Posterior vena cava (tissue), 2 donors: ENCODE measurements at places on chromosomes 5 and 9.

DNA sequence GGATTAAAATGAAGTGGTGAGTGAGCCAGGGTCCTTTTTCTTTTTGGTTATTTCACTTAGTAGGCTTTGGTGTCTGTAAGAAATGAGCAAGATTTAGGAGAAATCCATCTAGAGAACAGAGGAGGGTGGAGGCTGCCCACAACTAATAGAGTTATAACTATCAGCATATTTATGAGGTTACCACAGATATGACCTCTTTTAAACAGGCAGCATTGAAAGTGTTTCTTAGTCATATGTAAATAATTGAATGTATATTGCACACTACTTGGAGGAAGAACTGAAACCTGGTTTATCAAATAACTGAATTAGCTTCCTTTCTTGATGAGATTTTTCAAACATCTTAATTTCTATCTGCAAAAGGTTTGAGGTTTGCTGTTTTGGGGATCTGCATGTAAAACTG lies 483.1 kb upstream of the PIK3R1 start:
- DNase-seq: no peak

- DNase-seq: no peak
Observed at GRCh38 chr9:132572921-132573320, 9.5 kb upstream of the BARHL1 start.

DNA sequence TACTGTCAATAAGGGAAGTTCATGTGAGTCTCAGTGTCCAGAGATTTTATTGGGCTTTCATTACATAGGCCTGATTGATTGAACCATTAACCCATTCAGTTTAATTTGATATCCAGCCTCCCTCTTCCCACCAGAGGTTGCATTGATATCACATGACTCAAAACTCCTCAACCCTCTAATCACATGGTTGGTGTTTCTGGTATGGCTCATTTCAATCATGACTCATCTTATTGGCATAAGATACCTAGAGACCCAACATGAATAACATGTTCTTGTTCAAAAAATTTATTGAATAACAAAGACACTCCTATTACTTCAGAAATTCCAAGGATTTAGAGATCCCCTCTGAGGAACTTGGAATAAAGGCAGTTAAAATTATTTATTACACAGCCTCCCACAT lies 982.2 kb downstream of the TLE1 start:
- no peak for DNase-seq

GRCh38 chr5:180142021-180142765 lies 66.8 kb downstream of the RASGEF1C start:
- no peak for DNase-seq

GRCh38 chr5:137231540-137231939 lies 267.6 kb downstream of the SPOCK1 start:
- DNase-seq: no peak

GRCh38 chr9:68601081-68601480 lies 60.4 kb upstream of the TMEM252 start:
- no peak for DNase-seq

DNA sequence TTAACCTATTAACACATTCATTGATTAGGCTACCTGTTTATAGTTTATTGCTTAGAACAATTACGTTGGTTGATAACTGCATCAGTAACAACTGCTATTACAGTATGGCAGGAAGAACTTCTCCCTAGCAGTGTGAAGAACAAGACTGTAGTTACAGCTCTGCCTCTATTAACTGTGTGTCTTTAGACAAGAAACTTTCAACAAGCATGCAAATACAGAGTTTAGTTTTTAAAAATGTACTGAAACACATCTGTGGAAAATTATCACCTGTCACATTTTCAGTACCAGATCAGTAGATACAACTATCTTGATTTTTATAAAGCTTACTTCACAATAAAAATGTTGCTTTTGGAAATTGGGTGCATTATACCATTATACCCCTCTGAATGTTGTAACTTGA lies 22.2 kb downstream of the ELL2 start:
- DNase-seq: no peak

DNA sequence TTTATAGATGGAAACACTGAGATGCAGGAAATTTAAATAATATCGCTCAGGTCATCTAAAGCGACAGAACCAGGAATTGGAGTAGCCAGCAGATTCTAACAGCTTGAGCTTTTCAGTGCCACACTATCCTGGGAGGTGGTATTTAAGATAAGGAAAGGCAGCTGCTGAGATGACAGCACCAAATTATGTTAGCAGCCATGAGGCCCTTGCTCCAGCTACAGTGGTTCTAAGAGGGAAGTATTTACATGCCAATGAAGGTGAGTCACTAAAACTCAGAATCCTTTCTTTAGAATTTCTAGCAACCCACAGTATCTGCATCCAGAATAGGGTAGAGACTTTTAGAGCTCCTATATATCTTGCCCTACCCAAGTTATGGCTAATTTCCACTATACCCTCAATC lies 127.0 kb upstream of the VLDLR start:
- no peak for DNase-seq

- no peak for DNase-seq
Observed at GRCh38 chr5:141392429-141393198, at the start of gene PCDHGA8. PCDHGA8 (plus strand) TSS chr5:141392633; CDS start chr5:141392814, 181 bp downstream.

DNA sequence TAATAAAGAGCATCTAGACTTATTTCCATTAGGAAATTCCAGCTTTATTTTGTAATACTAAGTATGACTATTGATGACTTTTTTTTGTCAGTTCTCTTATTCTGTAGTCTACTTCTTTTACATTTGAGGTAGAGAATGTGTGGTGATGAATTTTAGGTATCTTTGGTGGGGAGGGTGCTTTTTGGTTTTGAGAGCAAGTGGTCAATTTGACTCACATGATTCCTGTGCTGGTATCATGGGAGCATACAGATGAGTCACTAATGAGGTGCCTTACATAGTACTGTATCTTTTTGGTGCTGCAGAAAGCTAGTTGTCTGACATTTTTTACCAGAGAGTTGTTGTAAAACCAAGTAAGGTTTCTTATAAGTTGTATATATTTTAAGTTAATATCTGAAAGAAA lies 35.3 kb downstream of the ERBIN start:
- DNase-seq: no peak

DNA sequence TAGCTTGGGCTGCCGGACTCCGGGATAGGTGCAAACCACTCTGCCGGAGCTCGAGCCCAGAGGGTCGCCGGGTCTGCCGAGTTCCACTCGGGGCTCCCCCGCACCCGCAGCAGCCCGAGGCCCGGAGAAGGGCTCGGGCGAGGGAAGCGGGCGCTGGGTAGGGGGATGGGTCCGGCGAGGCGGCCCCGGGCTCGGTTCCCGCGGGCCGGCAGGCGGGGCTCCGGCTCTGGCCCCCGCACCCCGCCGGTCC lies 507 bp downstream of the RICTOR start:
- DNase-seq: no peak

DNA sequence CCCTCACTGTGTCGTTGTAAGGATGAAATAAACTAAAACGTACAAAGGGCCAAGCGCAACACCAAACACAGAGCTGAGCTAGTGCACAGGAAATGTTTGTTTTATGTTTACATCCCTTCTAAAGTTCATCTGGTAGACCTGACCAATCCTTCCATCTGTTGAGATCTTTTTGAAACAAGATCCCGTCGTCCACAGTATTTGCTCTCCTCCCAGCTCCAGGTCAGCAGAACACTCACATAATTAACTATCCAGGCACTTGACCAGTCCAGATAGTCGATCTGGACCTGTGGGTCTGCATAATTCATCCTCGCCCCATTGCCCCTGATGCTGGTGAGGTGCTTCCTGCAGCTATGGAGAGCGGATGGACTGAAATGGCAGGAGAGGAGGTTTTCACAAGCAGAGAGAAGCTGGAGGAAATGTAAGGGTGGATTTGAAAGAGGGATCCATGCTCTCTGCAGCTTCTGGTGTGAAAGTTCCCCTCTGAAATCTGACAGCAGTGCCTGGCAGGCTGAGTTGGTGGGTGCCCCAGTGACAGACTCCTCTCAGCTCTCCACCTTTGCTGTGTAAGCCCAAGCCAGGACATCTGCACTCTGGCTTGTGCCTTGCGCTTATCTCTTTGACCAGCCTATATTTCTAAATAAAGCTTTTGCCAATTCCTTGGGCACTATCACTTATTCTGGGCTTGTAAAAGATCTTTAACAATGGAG lies 102.4 kb downstream of the TTLL11 start:
- DNase-seq: no peak

- DNase-seq: no peak
Observed at GRCh38 chr5:90353254-90353653, 56.3 kb downstream of the CETN3 start.

GRCh38 chr9:21585756-21586752 lies 103.9 kb upstream of the IFNE start:
- no peak for DNase-seq

DNA sequence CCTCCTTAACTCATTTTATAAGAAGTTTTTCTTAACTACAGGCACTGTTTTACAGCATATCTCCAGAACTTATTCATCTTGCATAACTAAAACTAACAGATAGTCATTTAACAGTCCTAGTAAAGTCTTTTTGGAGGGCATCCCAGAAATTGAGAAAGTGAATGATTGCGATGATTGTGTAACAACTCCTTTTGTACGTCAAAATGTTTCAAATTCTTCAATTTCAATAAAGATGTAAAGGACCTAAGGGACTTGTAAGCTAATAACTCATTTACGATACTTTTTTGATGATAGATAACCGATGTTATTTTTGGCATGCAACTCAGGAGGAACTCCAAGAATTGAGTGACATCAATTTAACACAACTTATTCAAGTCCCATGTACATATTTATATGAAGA lies 42.7 kb downstream of the SVEP1 start:
- no peak for DNase-seq

- no peak for DNase-seq
Observed at GRCh38 chr5:68682400-68683160, 411.2 kb upstream of the SLC30A5 start.

DNA sequence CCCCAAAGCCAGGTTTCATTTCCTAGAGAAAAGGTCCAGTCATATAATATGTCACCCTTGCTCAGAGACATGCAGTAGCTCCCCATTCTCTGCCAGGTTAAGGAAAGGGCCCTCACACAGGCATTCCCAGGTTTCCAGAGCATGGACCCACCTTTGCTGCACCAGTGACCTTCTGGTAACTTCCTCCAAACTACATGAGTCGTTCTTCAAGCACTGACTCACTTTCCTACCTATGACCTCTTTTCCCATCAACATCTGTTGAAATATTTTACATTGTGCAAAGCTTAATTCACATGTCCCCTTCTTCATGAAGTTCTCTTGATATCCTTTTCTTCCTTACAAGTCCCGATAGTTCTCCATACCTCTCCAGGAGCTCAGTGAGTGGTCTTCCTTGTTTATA lies 25.9 kb downstream of the SH3TC2 start:
- DNase-seq: no peak

DNA sequence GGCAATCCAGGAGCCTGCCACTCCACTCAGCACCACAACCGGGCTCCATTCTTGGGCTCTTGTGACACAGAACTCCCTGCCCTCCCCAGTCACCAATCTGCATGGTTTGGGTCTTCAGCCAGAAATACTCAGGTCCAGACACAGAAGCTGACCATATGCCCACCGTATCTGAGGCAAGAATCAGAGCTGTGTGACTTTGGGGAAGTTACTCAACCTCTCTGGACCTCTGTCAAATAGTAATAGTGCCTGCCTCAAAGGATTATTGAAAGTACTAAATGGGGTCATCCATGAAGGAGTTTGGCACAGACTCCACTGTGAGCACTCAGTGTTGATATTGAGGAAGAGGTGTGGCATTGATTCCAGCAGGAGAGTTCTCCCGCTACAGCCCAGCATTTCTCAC lies 67.5 kb downstream of the PCDH1 start:
- DNase-seq: no peak

DNA sequence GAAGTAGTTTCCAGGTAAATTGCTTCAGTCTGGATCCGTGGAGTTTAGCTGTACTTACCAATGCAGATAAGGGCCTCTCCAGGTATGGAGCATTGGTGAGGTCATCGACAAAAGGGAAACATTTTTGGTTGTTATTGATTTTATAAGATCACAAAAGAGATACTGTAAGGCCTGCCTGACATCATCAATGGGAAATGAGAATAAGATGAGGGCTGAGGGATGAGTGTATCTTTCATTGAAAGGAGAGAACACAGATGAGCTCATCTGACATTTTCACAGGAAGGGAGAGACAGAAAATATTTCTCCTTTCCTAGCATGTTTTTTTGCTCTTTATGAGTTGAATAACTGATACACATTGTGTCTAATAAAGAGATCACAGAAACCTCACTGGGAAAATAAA lies 233.6 kb downstream of the SAXO1 start:
- DNase-seq: no peak

DNA sequence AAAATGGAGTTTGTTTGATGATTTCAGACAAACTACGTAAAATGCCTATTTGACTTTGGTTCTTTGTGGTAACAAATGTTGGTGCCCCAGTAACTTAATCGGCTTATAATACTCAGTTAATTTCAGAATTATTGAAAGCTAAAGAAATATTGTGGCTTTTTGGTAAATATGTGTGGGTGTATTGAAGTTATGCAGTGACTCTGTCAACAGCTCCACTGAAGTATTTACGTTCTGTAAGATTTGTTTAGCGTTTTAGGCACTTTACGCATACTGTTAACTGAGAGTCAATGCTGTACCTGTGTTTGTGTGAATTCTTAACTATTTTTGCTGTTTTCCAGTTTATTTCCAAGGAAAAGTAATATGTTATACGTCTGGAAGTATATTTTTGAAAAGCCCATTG lies 2.2 kb downstream of the RAD23B start:
- DNase-seq: no peak

GRCh38 chr5:1380910-1381309 lies 36.0 kb upstream of the CLPTM1L start:
- DNase-seq: no peak

- DNase-seq: no peak
Observed at GRCh38 chr5:132183723-132184122, 43.9 kb downstream of the P4HA2 start.

DNA sequence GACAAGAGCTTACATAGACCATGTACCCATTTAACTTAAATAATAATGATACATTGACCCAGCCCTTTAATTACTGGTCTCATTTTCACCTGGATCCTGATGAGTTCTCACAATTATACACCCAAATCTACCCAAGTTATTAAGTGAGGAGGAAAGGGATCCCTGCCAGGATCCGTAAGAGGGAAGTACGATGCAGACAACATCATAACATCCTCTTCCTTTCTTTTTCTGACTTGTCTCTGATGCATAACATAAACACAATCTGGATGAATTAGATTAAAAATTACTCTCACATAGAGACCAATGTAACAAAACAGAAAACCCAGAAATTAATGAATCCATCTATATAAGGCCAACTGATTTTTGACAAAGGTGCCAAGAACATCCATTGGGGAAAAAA lies 17.0 kb downstream of the MARCHF3 start:
- no peak for DNase-seq

GRCh38 chr5:149283626-149284480 lies 12.2 kb downstream of the AFAP1L1 start:
- no peak for DNase-seq

GRCh38 chr9:27090231-27090630 lies 18.8 kb upstream of the TEK start:
- DNase-seq: no peak

DNA sequence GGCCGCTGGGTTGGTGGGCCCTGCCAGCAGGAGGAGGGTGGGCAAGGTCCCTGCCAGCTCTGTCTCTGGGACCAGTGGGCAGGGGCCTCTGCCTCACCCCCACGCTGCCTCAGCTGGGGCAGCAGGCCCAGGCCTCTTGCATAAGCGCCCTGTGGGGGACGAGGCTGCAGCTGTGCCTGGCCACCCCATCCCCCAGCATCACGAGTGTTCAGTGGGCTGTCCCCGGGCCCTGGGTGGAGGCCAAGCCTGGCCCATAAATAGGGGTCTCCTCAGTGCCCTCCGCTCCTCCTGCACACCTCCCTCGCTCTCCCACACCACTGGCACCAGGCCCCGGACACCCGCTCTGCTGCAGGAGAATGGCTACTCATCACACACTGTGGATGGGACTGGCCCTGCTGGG lies at the start of gene PTGDS:
PTGDS (plus strand) TSS at position 282 of the 400 bp plus-strand sequence; CDS start at position 357, 75 bp downstream.
- no peak for DNase-seq

- DNase-seq: no peak
Observed at GRCh38 chr9:14749741-14750211, 27.2 kb upstream of the CER1 start.
